RWPE1 (cell line): ENCODE measurements at places on chromosomes 5 and 9.

GRCh38 chr5:158468444-158468843 is 609.5 kb upstream of the CLINT1 start:
- peak; percentile 43 for DNase-seq

GRCh38 chr5:116652196-116652729 is 77.6 kb upstream of the SEMA6A start:
- DNase-seq: no peak

- no peak for DNase-seq
Observed at GRCh38 chr9:81474125-81474524, 215.2 kb downstream of the TLE1 start.

- no peak for DNase-seq
Observed at GRCh38 chr9:79663300-79663699, 91.5 kb downstream of the TLE4 start.

DNA sequence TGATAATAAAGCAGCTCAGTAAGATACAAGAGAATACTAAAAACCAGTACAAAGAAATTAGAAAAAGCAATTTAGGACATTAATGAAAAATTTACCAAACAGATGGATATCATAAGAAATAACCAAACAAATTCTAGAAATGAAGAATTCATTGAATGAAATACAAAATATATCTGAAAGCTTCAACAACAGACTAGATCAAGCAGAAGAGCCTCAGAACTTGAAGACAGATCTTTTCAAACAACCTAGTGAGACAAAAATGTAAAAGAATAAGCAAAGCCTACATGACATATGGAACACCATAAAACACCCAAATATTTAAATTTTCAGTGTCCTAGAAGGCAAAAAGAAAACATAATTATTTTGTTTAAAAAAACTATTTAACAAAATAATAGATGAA is 66.9 kb downstream of the SKIC3 start:
- DNase-seq: no peak

DNA sequence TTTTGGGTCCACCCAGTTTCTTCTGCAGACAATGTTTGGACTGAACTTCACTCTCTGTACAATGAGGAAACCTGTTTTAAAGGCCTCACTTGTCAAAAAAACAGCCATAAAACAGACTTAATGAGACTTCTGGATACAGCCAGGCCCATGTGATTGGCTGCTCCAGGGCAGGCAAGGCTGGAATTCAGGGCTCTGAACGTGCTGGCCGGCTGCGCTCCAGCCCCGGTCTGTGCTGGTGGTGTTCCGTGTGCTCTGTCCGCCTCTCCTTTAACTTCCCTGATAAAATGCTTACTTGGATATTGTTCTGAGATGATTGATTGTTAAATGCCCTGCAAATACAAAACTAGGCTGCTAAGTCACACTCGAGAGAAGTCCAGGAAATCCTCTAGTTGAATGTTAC is 131.2 kb upstream of the KLF4 start:
- DNase-seq: no peak

- DNase-seq: no peak
Observed at GRCh38 chr5:142660731-142661130, 25.2 kb downstream of the FGF1 start.

- no peak for DNase-seq
Observed at GRCh38 chr5:155792873-155793272, 534.1 kb upstream of the SGCD start.

DNA sequence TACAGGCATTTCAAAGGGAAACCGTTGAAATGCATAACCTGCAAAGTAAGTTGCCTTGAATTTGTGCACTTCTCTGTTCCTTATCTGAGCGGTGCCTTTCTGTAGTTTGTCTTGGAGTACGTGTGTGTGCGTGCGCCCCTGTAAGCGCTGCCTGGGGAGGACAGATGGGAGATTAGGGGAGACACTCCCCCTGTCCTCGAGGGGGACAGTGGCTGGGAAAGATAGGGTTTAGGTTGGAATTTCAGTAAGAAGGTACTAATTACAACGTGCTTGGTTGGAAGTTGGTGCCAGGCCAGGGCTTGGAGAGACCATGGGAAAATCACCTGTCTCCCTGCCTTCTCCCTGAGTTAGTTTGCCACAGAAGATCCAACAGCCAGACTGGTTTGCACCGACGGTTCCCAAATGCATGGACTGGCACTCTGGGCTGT is 73.2 kb downstream of the PIK3R1 start:
- no peak for DNase-seq

- DNase-seq: peak; percentile 31
Observed at GRCh38 chr5:141692919-141693725, 11.1 kb upstream of the ARAP3 start.

GRCh38 chr5:178223196-178223773 is 9.3 kb downstream of the PHYKPL start:
- DNase-seq: no peak

DNA sequence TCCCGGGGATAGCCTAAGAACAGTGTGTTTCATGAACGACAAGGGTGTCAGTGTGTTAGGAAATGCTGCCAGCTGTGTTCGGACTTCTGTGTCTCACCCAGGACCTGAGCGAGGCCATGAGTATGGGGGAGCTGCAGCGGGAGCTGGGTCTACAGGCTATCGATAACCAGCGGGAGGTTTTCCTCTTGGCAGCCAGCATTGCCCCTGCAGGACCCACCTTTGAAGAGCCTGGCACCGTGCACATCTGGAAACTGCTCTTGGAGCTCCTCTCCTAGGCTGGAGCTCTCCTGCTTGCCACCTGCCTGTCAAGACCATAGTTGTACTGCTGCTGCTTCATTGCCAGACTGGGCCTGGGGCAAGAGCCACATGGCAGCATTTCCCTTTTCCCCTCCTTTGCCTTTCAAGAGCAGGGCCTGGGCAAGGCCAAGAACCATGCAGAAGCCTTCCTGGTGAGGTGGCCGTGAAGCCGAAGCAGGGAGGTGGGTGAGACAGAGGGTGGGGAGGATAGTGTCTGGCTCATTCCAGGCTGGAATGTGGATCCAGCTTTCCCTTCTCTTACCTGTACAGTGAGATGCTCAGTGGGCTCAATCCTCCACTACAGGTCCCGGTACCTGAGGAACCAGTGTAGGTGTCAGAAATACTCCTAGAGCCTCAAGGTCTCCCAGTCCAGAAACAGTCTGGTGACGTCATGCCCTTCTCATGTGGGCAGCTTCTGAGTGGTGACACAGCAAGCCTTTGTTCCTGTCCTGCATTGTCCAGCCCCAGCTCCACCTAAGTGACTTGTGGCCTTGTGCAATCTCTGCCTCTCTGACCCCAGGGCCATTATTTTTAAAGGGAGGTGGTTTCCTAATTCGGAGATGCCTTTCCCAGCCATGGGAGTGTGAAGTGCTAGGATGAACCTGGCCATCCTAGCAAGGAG is 6.6 kb downstream of the ARL10 start:
- no peak for DNase-seq

DNA sequence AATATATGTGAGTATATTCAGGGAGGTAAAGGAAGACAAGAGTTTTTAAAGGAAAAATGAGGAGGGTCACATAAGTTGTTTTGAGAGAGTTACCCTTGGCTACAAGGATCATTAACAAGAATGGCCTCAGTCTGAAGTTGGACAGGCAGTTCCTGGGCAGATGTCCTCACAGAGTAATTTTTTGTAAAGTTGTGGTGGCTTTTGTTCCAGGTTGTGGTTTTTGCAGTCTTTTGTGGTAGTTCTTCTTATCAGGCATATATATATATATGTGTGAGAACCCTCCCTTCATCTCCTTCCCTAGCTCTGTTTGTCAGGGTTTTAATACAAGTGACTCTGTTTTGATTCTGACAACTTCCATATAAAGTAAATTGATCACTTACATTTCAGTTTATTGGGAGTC is 60.0 kb downstream of the CSNK1G3 start:
- DNase-seq: no peak

DNA sequence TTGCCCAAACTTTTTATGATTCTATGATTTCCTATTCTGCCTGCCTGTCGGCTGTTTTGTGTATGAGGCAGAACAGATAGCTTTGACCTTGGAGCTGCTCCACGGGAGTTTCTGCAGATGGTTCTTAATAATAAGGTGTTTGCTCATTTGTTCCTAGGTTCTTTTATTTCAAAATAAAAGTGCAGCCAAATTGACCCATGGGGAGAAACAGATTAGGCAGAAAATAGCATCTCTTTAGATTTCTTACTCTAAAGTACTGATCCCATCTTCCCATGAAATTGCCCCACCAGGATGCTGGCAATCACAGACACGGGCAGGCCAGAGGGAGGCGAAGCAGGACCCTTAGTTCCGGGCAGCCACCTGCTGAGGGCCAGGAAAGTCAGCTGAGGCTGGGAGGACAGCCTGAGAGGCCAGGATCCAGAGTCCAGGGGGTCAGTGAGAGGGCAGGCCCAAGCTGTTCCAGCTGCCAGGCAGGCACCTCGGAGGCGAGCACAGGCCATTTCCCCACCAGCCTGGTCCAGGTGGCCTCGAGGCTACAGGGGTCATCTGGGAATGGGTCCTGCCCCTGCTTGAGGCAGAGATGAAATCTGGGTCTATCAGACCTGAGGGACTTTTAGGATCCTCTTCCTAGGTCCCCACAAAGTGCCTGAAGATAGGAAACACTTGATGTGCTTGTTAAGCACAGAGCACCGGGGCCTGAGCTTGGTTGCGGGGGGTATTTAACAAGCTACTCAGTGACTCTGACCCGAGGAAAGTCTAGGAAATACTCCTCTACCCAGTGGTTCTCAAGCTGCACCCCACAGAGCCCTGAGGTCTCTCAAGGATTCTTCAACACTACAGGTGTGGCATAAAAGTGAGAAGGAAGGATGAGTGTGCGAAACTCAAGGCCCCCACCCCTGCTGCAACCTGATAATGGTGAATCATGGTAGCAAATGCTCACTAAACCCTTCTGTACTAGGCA is 145.4 kb downstream of the CMYA5 start:
- DNase-seq: no peak

GRCh38 chr5:133145436-133146170 is 93.8 kb downstream of the HSPA4 start:
- no peak for DNase-seq

GRCh38 chr9:126154182-126154827 is 172.3 kb upstream of the MVB12B start:
- DNase-seq: no peak

- DNase-seq: no peak
Observed at GRCh38 chr9:106019039-106019680, 324.8 kb downstream of the TMEM38B start.

- DNase-seq: no peak
Observed at GRCh38 chr9:8224381-8224801, 424.8 kb upstream of the DMAC1 start.

DNA sequence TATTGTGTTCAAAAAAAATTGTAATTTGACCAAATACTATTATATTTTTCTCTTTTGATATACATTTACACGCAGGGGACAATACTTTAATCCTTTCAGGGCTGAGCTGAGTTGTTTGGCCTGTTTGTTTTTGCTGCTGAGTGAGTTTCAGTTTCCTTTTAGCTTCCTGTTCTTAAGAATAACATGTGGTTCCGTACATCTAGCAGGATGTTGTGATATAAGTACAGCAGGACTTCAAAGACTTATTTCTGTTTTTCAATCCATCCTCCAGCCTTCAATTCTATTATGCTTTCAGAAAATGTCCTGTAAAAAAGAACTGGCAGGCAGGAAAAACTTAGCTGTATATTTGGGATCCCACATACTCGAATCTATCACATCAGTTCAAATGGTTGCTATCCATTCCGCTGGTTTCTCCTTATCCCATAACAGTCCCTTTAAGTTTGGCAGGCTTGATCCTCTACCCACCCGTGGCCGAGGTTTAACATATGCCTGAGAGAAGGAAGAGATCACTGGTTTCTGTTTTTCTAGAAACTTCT is 1037.3 kb upstream of the ACO1 start:
- no peak for DNase-seq

GRCh38 chr9:68507130-68507805 is 33.4 kb downstream of the TMEM252 start:
- DNase-seq: peak; percentile 48

GRCh38 chr9:249025-249424 is 34.4 kb downstream of the DOCK8 start:
- DNase-seq: no peak

GRCh38 chr5:25862276-25862675 is 1176.1 kb downstream of the CDH9 start:
- no peak for DNase-seq

DNA sequence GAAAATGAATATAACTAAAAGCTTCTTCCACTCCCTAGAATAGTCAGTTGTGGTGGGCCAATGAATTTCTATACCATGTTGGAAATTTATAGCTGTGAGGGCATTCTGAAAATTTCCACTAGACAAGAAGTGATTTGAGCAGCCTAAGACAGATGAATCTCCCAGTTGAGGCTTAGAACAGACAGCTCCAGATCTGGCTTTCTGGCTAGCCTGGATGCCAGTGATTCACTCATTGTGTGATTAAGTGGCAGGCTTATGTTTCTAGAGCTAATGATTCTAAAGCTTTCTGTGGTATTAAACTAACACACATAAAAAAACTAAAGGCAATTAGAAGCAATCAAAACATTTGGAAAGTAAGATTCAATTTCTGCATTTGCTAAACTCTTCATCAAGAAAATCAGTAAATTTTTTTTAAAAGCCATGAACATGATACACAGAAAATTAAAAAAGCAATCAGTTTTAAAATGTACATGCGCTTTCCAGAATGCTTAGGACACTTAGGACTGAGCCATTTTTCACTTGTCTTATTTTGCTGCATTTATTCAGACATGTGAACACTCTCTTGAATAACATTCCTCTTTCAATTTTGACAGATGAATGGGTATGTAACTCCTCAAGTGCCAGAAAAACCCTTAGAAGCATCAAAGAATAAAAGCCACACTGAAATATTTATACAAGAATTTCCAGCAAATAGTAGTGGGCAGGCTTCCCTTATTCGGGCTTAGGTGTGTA is 100.5 kb upstream of the GNAQ start:
- no peak for DNase-seq

DNA sequence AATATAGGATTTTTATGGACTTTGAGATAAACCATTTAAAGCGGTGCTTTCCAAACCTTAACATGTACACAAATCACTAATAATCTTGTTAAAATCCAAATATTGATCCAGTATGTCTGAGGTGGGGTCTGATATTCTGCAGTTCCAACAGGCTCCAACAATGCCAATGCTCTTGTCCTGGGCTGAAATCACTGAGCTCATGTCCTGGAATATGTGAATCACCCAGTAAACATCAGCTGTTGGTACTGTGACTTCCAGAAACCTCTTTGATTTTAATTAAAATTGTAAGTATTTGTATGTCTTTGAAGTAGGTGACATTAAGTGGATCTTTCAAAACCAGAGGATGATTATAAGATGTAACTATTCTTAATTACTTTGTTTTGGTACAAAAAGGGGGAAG is 52.8 kb upstream of the CAST start:
- DNase-seq: no peak

DNA sequence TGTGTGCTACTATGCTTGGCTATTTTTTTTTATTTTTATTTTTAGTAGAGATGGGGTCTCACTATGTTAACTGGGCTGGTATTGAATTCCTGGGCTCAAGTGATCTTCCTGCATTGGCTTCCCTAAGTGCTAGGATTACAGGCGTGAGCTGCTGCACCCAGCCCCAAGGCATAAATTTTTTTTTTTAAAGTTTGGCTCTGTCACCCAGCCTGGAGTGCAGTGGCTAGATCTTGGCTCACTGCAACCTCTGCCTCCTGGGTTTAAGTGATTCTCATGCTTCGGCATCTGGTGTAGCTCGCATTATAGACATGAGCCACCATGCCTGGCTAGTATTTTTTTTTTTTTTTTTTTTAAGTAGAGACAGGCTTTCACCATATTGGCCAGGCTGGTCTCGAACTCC is 70.3 kb downstream of the RAB24 start:
- no peak for DNase-seq
